ENCODE measurements at places on chromosomes 2 and 18. TPM values are rescaled to one million over a fixed set of nuclear protein-coding genes. Genes with fewer than 3 reads are reported as not detected.

DNA sequence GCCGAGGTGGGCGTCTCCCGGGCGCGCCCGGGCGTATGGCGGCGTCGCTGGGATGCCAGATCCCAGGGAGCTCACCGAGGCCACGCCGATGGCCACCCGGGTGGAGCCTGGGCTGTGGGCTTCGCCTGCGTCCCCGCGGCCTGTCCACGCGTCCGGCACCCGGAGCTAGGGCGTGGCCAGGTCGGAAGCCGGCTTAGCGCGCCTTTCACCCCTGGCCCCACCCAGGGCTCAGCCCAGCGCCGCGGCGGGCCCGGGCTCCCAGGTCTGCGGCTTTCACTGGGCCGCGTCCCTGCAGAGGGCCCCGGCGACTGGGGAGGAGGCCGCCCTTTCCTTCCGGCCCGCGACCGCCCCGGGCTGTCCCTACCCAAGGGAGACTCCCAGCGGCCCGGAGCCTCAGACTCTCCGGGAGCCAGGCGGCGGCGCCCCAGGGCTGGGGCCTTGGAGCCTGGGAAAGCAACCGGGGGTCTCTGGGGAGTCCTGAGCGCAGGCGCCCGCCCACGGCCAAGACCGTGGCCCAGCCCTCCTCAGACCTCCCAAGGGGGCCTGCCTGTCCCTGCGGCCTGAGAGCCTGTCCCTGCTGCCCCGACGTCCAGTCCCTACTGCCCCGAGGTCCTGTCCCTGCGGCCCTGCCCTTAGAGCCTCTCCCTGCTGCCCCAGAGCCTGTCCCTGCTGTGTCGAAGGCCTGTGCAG lies 36.3 kb upstream of the ITM2C start:
- no peak for DNase-seq

- DNase-seq = no peak
These were observed 1084.7 kb upstream of the LRRTM1 start for GRCh38 chr2:81389203-81389602.

GRCh38 chr2:221529943-221530652 lies 42.0 kb downstream of the EPHA4 start:
- DNase-seq = no peak

GRCh38 chr2:227127201-227127600 lies 36.8 kb downstream of the COL4A4 start:
- DNase-seq = no peak

DNA sequence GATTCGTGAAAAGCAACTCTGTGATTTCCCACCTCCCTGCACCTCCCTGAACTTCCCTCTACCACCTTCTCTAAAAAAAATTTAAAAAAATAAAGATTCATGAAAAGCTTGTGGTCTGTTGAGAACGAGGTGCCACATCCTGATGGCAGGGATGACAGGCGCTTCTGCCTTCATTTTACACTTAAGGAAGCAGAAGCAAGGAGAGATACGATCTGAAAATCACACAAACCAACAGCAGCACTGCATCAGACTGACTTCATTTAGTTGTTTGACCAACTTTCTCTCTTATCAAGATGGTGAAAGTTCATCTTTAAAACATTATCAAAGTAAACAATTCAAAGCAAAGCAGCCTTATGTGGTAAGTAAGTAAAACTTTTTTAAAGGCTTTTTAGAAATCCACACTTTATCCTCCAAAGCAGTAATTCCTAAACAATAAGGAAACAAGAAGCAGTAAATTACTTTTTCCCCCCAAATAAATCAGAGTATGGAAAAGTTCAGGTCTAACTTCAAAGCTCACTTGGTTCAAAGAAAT lies 15.5 kb downstream of the WDFY1 start:
- DNase-seq = no peak

- no peak for DNase-seq
These were observed 128.5 kb downstream of the EPHA4 start for GRCh38 chr2:221443645-221444044.

DNA sequence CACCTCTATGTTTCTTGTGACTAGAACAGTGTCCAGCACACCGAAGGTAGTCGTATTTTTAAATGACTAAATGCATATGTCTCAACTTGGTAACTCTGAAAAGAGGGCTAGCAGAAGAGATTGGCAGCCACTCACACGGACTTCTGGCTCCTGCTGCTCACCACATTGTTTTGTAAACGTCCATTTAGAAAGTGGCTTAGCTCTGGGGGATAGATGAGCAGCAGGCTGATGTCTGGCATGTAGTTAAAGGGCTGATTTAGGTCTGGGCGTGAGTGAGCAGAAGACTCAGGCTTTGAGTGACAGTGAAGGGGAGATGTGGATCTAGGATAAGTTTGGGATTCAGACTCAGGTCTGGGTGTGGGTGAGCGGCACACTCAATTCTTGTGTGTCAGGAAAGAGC lies 372.9 kb upstream of the HS6ST1 start:
- DNase-seq = no peak

- no peak for DNase-seq
These were observed 145.5 kb downstream of the TRABD2A start for GRCh38 chr2:84735389-84735788.

GRCh38 chr2:25255745-25256487 lies 85.8 kb downstream of the DNMT3A start:
- no peak for DNase-seq

- no peak for DNase-seq
These were observed 34.0 kb upstream of the TMEFF2 start for GRCh38 chr2:192228685-192229084.

Gene ZSWIM2
- not detected for total RNA-seq

Gene PLCD4
- 0.55 TPM for total RNA-seq

Gene CNGA3
- not detected for total RNA-seq

Data from suprapubic skin (tissue), 4 donors.